ENCODE measurements at places on chromosomes 3 and 15.

GRCh38 chr3:113174801-113175485 lies 36.4 kb upstream of the BOC start:
- no peak for DNase-seq

GRCh38 chr3:184275381-184275701 lies 481 bp upstream of the ECE2 start:
- no peak for DNase-seq

DNA sequence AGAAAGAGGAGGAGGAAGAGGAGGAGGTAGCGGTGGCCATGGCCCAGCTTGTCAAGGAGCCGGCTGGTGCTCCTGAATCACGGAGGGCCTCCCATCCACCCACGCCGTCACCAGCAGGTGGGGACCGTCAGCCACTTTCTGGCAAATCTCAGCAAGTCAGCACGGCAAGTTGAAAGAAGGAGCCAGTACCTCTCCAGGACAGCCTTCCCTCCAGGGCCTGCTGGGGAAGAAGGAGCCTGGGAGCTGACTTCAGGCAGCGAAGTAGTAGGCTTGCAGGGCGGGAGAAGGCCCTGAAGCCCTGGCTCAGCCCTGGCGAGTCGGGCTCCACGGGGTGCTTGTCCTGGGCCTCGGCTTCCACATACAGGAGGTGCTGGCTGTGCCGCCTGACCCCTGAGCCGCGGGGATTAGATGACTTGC lies 99.2 kb upstream of the TRPM1 start:
- no peak for DNase-seq

GRCh38 chr3:158953131-158953530 lies 151.3 kb downstream of the MFSD1 start:
- no peak for DNase-seq

DNA sequence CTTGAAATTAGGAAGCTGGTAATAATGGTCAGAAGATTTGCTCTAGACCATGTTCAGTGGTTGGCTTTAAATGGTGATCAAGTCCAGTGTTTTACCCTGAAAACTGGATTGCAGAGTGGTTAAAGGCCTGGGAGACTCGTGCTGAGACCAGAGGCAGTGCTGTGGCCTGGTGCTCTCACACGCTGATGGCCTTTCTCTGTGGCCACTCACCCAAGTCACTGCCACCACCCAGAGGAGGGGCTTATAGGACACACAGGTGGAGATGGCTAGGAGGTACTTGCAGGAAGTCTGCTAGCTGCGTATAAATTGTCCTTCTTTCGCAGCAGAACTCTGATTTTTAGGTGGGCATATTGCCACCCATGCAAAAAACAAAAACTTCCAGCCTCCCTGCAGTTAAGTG lies 6.2 kb upstream of the EHD4 start:
- DNase-seq, result no peak

GRCh38 chr15:35740761-35741160 lies 194.8 kb upstream of the DPH6 start:
- DNase-seq, result no peak
